ENCODE measurements at places on chromosomes 7 and 10.

- DNase-seq: no peak
Observed at GRCh38 chr10:48737886-48738285, 53.2 kb downstream of the WDFY4 start.

- DNase-seq: no peak
Observed at GRCh38 chr10:102185811-102186527, 33.8 kb downstream of the NOLC1 start.

- DNase-seq: no peak
Observed at GRCh38 chr7:128713794-128714193, 25.4 kb upstream of the CALU start.

DNA sequence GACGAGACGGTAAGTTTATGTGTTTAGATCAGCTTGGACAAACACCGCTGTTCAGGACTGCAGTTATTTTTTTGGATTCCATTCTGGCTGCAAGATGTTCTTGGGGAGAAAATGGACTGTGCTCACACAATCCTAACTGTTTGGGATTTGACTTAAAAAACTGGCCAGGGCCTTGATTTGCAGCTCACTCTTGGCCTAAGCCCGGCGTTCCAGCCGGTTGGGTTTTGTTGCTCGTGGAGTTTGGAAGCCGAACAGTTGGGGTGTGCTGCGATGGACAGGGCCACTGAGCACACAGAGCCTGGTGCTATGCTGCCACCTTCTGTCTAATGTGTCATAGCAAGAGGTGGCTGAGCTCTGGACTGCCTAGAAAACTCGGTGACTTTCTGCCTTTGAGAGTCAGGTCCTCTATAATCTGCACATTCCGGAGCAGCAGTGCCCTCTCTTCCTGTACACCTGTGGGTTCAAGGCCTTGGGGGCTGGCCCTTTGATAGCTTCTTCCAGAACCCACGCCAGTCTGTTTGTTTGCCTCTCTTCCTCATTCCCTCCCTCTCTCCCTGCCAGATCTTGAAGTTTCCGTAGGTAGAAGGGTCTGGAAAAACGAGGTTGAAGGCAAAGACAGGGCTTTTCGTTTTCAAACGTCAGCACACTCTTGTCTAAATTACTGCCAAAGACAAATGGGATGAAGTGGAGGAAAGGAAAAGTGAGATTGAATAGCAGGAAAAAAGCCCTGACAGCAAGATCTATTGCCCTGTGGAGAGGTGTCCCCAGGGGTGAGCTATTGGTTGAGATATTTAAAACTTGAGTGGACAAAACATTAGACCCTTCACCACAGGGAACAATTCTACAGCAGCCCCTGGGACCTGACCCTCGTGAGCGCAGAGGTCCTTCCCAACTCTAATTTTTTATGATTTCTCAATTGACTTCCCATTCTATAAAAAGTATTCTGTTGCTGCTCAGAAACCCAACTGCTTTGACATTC lies 167.5 kb upstream of the HABP2 start:
- DNase-seq: peak; percentile 8

GRCh38 chr7:107966711-107967110 lies 36.2 kb downstream of the LAMB1 start:
- no peak for DNase-seq

- no peak for DNase-seq
Observed at GRCh38 chr7:17029150-17029549, 147.4 kb upstream of the AGR3 start.

DNA sequence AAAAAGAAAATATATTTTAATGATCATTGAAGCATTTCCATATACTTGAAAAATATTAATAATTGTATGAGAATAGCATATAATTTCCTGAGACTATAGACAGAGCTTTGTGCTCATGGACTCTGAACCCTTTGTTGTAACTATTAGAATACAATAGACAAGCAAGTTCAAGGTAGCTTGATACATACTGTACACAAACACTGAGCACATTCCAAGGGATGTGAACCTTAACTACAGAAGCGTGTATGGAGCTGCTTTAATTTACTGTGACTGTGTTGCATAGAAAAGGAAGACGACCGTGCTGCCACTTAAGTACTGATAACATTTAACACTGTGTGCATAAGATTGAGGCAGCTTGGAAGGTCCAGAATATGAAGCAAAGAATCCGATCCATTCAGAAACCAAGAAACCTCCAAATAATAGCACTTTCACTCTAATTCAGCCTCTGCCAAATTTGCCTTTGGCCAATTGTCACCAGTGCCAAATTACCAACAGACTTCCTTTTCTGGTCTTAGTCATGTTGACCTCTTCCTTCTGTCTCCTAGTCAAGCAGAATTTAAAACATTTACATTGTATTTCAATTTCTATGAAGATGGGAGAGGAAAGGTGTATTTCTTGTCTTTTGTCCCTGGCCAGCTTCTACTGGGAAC lies 566.1 kb upstream of the GALNT17 start:
- no peak for DNase-seq

DNA sequence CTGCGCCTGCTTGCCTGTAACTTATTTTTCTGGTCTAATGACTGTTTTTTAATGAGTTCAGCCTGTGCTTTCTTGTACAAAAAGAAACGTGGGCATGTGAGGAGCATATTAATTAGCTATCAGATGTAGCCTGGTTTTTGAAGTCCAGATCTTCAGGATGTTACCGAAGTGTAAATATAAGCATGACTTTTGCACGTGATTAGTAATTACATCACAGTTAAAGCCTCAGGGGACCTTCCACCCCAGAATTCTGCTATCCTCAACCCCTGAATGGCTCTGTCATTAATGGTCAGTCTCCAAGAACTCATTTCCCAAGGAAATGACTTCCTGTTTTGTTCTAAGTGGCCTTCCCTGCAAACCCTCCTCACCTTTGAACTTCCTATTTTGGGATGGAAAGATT lies 2.1 kb upstream of the PRXL2A start:
- DNase-seq: no peak

GRCh38 chr7:1950452-1951158 lies 280.5 kb downstream of the ELFN1 start:
- DNase-seq: no peak

DNA sequence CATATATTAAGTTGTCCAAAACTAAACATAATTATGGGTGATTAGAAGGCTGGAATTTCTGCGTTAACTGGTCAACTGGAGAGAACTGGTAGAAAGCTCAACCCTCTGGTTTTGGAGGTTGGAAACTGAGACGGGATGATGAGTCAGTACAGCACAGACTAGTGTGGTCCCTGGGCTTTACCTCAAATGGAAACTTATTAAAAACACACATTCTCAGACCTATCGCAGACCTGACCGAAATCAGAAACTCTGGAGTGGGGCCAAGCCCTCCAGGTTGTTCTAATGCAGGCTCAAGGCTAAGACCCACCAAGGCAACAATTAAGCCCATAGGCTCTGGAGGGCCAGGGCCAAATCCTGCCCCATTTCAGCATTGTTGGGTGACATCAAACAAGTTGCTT lies 136.9 kb downstream of the KCNMA1 start:
- no peak for DNase-seq

DNA sequence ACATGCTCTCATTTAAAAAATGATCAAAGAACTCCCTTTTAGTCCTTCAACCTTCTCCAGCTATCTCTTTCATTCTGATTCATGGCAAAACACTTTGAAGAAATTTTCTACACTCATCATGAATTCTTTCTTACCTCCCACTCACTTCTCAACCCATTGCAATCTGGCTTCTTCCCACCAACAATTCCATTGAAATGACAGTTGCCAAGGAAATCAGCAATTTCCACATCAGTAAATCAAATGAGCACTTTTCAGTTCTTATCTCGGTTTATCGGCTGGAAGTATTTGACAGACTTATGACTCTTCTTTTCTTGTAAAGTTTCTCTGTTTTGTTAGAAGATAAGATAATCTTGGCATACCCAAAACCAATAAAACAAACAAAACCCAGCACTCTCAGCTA lies 99.1 kb upstream of the CACNA2D1 start:
- no peak for DNase-seq

DNA sequence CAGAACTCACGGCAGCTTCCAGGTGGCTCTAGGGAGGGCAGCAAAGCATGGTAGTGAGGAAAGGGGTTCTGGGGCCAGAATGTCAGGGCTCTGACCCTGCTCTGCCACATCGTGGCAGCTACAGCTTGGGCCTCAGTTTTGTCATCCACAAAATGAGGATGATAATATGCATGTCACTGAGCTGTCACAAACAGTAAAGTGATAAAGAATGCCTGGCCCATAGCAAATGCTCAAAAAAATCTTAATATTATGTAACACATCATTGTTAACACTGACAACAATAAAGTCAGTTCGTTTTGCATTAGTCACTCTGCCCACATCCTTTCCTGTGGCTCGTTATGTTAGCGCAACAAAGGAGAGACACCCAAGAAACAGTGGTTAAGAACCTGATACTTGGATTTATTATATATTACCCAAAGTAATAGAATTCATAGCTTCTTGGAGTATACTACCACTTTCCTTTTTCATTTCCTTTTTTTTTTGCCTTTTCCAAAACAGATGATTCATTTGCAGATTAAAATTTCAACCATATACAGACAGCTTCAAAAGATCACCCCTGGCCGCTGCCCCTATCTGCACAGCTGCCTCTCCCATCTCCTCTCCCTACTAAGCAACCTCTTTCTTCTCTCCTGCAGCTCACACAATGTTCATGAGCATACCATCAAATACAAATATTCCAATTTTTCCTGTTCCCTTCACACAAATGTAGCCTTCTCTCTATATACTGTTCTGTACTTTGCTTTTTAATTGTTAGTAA lies 45.5 kb upstream of the DDC start:
- DNase-seq: no peak
